ENCODE measurements at places on chromosomes 2 and 18. TPM values are rescaled to one million over a fixed set of nuclear protein-coding genes. Genes with fewer than 3 reads are reported as not detected.

DNA sequence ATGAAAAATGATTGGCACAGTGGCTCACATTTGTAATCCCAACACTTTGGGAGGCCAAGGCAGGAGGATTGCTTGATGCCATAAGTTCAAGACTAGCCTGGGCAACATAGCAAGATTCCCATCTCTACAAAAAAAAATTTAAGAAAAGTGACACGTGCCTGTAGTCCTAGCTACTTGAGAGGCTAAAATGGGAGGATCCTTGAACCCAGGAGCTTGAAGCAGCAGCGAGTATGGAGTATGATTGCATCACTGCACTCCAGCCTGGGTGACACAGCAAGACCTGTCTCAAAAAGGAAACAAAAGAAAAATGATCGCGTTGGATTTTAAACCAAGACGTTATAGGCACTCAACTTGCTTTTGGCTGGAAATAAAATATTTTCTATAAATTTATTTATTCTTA lies 37.8 kb upstream of the CREB1 start:
- DNase-seq, result no peak

DNA sequence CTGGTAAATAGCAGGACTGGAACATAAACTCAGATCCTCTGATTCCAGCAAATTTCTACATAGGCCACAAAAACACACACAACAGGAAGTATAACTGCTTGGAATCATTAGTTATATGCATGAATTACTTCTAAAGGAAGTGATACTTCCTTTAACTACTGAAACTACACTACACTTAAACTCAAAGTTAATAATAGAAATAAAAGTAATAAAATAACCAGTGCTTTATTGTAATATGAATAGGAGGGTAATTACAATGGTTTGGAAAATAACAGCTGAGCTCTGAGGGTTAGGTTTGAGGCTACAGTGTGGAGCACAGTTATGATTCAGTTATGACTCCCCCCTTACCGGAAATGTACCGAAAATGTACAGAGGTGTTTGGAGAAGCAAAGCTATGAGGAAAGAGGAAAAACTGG lies 18.5 kb upstream of the POLI start:
- DNase-seq, result no peak

GRCh38 chr2:50455351-50455939 lies 576.5 kb downstream of the NRXN1 start:
- DNase-seq, result no peak

DNA sequence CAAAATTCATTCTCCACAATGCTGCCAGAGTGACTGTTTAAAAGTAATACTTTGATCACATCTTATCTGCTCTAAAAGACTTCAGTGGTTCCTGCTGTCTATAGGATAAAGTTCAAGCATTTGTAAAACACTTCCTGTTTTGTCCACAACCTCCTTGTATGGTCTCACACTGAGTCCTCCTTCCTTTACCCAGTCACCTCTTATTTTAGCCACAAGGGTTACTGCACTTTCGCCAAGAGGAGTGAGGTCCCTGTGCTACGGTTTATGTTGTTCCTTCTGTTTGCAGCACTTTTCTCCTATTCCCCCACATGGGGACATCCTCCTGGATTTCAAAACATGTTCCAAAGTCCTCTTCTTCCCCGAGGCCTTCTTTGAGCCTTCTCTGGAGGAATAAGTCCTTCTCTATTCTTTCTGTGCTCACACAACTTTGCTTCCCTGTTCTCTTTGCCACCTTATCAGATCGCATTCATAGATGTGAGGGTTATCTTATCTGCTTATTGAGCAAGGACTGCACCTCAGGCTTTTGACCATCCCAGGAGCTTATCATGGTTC lies 112.2 kb upstream of the NABP1 start:
- DNase-seq, result no peak

DNA sequence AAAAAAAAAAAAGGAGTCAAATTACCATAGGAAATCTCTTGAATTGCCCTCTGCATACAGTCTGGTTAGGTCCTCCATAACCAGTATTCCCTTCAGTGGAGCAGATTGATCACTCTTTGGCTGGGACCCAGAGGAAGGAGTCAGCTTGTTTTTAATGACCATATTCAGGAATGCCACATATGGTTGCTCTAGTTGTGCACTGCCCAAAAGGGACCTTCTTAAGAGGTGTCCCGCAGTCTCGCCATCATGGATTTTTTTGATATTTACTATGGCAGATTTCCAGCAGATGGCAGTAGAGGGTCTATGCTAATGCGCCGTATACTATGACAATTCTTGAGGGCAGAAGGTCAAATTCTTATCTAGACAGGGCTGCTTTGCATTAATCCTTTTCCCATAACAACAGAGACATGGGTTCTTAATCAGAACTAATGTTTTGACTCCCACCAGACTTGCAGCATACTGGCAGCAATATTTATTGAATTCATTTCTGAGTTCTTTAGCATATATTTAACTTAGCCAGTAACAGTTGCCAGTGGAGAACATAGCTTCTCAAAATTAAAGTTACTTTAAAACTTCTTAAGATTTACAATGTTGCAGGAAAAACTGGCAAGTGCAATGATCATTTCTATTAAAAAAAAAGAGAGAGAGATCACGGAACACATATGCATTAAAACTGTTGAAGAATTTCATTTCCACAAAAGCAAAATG lies 31.8 kb upstream of the INPP4A start:
- peak; percentile 57 for DNase-seq

- DNase-seq, result peak; percentile 71
These were observed at the start of gene FTCDNL1 for GRCh38 chr2:199850718-199851500. TSS of gene FTCDNL1 (minus strand) at chr2:199851192. CDS start at chr2:199848962, 2,230 bp downstream.

DNA sequence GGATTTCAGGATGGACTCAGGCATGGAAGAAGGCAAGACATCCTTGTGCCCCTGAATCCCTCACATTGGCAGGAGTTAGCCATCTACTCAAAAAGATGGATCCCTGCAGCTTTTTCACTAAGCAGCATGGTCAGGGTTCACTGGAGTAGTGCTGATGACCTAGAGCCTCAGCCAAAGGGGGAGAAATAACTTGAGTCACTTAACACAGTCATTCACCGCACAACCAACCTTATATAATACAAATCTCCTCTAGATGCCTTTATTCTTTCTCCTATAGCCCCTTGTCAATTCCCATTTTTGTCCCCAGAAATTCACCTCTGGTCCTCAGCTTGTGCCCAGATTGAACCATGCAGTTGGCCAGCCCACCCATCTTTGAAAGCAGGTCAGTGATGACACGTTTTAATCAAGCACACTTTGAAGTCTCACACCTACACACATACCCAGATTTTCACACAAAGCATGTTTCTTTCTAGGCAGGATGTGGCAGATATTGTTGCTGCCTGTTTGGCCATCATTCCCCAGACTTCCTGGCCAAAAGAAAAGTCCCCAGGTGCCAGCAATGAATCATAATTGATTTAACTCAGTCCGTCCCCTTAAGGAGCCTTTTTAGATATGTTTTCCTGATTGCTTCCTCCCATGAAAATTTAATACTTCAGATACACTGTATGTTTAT lies 84.2 kb downstream of the LBH start:
- DNase-seq, result peak; percentile 46

DNA sequence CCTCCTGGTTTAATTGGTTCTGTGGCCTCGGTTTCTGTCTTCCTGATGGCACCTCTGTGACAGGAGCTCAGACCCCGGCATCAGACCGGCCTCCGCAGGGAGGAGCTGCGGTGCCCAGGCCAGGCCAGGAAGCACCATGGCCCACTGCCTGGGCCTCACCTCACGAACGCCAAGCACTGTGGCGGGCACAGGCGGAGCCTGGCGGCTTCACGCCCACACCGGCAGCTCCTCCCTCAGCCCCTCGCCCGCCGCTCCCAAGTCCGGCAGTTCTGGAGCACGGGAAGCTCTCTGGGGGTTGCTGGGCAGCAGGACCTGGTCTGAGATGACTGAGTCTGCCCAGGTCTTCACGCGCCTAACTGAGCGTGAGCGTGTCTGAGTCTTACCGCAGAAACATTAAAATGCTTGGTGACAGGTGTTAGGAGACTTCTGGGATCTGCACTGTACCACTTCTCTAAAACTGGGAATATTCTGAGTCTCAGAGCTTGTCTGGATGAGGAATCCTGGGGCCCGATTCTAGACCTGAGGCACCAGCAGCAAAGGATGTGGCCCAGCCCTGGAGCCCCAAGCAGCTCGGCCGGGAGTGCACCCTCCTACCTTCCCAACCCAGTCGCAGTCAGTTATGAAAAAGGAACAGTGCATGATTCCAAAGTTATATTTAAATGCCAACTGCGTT lies 21.9 kb downstream of the RTP5 start:
- no peak for DNase-seq

GRCh38 chr2:177467646-177468045 lies 75.1 kb downstream of the AGPS start:
- no peak for DNase-seq

DNA sequence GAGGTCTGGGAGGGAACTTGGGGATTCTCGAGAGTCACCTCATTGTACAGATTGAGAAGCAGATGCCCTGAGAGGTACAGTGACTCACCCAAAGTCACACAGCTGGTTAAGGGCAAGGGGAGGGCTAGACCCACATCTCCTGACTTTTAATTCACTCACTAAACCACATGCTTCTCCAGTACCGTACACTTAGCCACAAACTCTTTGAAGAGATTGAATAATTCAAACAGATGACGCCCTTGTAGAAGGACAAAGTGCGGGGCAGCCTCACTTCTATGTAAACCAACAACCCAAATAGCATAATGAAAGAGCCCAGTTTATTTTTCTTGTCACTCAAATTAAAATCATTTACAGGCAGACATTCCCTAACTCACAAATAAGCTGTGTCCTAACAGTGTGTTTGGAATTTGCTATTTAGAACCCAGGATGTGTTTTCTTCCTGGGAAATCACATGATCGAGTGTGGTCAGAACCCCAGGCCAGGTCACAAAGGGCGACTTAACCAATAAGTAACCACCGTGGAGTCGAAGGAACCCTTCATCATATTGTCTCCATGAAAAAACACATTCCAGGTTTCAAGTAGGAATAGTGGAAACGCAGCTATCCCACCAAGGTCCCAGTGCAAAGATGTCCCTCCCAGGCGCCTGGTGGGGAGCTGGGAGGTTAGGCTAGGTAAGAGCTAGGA lies 35.8 kb upstream of the PTPN4 start:
- DNase-seq, result no peak

GRCh38 chr2:238688193-238689153 lies 159.4 kb upstream of the TWIST2 start:
- DNase-seq, result no peak

DNA sequence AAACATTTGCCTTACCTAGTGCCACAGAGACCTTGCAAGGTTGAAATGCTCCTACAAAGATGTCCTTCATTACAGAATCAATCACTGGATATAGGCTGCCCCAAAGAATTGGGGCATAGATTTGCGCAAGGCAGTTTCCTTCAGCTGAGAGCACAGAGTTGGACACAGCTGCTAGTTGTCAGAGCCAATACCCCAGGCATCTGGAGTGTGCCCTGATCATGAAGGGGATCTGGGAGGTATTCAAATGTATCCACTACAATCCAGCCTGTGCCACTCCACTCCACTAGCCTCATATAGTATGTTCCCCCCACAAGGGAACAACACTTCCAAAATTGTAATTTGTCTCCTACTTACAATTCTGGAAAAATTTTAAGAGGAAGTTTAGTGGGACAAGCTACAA lies 62.3 kb upstream of the ITPRID2 start:
- DNase-seq, result no peak

DNA sequence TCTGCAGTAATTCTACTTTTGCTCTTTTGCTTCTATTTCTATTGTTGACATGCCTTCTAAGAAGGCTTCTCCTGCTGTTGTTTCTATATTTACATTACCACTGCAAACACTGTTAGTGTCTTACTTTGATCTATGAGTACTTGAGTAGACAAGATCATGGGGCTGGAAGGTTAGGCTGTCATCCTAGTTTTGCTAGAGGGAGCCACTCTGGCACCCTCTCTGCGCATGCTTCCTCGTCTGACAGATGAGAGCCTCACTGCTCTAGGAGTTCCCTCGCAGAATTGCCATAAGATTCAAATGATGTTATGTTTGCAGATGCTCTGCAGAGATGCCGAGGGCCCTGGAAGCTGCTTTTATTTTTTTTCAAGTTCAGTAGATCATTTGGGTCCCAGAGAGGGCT lies 185.6 kb downstream of the RNF144A start:
- DNase-seq, result no peak

DNA sequence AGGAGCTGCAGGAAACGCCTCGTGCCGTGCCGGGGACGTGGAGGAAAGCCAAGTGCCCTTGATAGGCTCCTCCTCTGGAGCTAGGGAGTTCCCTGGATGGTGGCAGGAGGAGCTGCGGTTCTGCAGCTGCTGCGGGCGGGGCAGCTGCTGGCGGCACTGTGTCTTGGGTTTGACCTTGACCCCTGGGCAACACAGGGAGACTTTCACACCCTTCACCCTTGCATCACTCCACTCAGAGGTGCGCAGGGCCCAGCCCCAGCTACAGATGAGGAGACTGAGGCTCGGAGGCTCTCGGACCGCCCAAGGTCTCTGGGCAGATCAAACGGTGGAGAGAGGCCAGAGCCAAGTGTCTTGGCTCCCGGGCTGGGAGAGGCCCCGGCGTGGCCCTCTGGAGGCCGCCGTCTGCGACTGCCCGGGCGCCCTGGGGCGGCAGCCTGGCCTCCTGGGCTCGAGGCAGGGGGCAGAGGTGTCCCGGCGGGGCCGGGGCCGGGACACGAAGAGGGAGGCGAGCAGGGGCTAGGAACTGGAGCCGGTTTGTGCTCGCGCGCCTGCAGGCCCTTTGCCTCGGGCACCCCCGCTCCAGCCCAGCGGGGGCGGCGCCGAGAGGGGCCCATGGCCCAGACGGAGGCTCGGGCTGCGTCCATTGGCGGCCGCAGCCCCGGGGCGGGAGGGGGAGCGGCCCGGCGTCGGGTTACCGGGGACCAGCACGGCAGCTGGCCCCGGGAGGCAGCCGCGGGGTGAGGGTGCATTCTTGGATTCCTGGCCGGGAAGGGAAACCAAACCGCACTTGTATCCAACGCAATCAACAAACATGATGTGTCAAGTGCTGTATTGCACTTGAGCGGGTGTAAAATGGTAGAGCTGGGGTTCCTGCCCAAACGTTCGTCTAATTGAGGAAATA lies 129.6 kb upstream of the SLC1A4 start:
- DNase-seq, result no peak

GRCh38 chr2:150259746-150260145 lies 227.7 kb downstream of the RND3 start:
- no peak for DNase-seq

- DNase-seq, result no peak
These were observed 89.2 kb downstream of the STPG4 start for GRCh38 chr2:47065771-47066380.

- no peak for DNase-seq
These were observed 94.8 kb upstream of the OTOS start for GRCh38 chr2:240235149-240235803.

GRCh38 chr2:16652296-16653082 lies 13.1 kb downstream of the CYRIA start:
- DNase-seq, result no peak

The GRHL1 gene
- polyA plus RNA-seq, result 0.33 TPM

The FSIP2 gene
- not detected for polyA plus RNA-seq

The NLRC4 gene
- polyA plus RNA-seq, result 0.24 TPM

The GKN1 gene
- polyA plus RNA-seq, result not detected

The SLC23A3 gene
- polyA plus RNA-seq, result not detected

The PTPN2 gene
- polyA plus RNA-seq, result 80.0 TPM

The COL5A2 gene
- 0.05 TPM for polyA plus RNA-seq

The SEMA4F gene
- 8.1 TPM for polyA plus RNA-seq

The BCL11A gene
- not detected for polyA plus RNA-seq

The SCN2A gene
- polyA plus RNA-seq, result not detected

The ZBTB7C gene
- polyA plus RNA-seq, result not detected

Data from CD4-positive, alpha-beta memory T cell (primary cell).